Activated CD8-positive, alpha-beta T cell treated with anti-CD3 and anti-CD28 coated beads, Interleukin-2, amount 10 ng/mL, durations not matched to agents 7 days and 5 days (primary cell): ENCODE measurements at places on chromosomes 4 and X. TPM values are rescaled to one million over a fixed set of nuclear protein-coding genes. Genes with fewer than 3 reads are reported as not detected.

GRCh38 chr4:76989391-76990061, 40.0 kb downstream of the SEPTIN11 start:
- H3K27me3 ChIP-seq = peaks cover 4% of the 10 kb centered on the region
- H3K27ac ChIP-seq = peak overlapping the region; percentile 77
- DNase-seq = peak; percentile 83

GRCh38 chr4:36237366-36238313, 6.7 kb downstream of the ARAP2 start:
- no peaks in the 10 kb centered on the region for H3K27me3 ChIP-seq
- peaks cover 78% of the 10 kb centered on the region for H3K36me3 ChIP-seq
- H3K4me1 ChIP-seq = peaks cover 63% of the 10 kb centered on the region

- no peaks in the 10 kb centered on the region for H3K36me3 ChIP-seq
- H3K4me1 ChIP-seq = no peaks in the 10 kb centered on the region
- H3K4me3 ChIP-seq = no peak overlapping the region
- no peak for DNase-seq
Observed at GRCh38 chr4:12770351-12770750, 713.8 kb downstream of the RAB28 start.

GRCh38 chrX:113370006-113370405, 529.4 kb upstream of the AMOT start:
- no peak overlapping the region for H3K4me3 ChIP-seq

GRCh38 chr4:54897590-54897989, 227.8 kb downstream of the KDR start:
- no peak overlapping the region for H3K27ac ChIP-seq
- H3K4me1 ChIP-seq = peaks cover 7% of the 10 kb centered on the region
- no peak for DNase-seq
- no peak overlapping the region for H3K4me3 ChIP-seq
- no peaks in the 10 kb centered on the region for H3K27me3 ChIP-seq

- no peaks in the 10 kb centered on the region for H3K36me3 ChIP-seq
- H3K4me3 ChIP-seq = no peak overlapping the region
Observed at GRCh38 chrX:10045327-10046000, 78.3 kb downstream of the CLDN34 start.

DNA sequence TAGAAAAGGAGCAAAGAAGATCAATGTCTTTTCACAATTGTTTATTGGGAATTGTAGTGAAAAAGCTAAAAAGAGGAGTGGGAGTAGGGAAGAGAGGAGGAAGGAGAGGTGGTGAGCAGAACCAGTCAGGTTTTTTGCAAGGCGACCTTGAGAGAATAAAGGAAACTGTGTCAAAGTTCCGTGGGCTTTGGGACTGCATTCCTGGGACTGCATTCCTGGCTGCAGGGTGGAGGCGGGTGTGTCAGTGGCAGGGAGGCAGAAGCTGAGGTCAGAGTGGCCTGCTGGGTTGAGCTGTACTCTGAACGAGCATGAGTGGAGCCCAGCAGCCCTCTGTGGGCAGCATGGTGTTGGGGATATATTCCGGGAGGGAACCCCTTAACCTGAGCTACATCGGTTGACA, 66.8 kb upstream of the UCP1 start:
- H3K4me3 ChIP-seq = no peak overlapping the region
- no peaks in the 10 kb centered on the region for H3K36me3 ChIP-seq
- H3K27ac ChIP-seq = no peak overlapping the region
- no peak for DNase-seq
- peaks cover 7% of the 10 kb centered on the region for H3K27me3 ChIP-seq

DNA sequence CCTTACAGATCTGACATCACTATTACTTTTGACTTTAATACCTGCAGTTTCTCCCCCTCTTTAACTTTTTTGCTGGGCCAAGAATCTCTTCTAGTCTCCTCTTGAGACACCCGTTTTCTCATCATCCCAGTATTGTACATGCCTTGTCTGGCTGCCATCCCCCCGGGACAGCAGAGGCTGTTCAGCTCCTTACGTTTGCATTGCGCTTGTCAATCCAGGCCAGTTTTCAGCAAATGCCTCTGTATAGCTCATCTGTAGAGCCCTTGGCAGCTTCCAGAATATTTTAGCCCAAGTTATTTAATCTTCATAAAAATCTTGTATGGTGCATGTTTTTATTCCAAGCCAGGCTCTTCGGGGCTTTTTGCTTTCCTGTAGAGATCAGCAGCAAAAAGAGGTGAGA, 22.3 kb upstream of the HOPX start:
- H3K27ac ChIP-seq = no peak overlapping the region
- no peaks in the 10 kb centered on the region for H3K4me1 ChIP-seq
- no peak overlapping the region for H3K4me3 ChIP-seq
- H3K36me3 ChIP-seq = no peaks in the 10 kb centered on the region
- peaks cover 2% of the 10 kb centered on the region for H3K27me3 ChIP-seq
- no peak for DNase-seq

- H3K4me3 ChIP-seq = peak overlapping the region; percentile 2
- no peak overlapping the region for H3K27ac ChIP-seq
- H3K4me1 ChIP-seq = peaks cover 2% of the 10 kb centered on the region
- no peaks in the 10 kb centered on the region for H3K36me3 ChIP-seq
Observed at GRCh38 chr4:94758700-94759399, 1.1 kb downstream of the BMPR1B start.

DNA sequence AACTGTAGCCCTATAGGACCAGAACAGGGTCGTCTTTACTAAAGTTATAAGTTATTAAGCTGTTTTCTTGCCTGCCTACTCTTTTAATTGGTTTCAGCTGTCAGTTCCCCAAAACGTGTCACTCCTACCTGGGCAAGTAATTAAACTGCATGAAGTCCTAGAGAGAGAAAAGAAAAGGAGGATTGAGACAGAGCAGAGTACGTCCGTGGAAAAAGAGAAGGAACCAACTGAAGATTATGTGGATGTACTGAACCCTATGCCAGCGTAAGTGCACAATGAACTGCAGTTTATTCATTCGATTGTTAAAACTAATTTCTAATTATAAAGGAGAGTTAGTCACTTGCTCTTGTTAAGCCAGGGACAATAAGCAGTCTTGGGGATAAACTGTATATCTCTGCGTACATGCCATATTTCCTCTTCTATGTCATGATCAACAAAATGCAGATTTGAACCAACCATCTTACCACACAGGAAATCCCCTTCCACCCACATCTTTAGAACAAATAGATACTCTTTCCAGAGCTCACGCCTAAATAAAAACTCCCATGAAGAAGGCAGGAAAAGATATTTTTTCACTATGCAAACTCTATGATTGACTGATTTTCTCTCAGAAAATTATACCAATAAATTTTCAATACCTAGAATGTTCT, 22.8 kb downstream of the STAP1 start:
- DNase-seq = peak; percentile 50
- H3K36me3 ChIP-seq = peaks cover 56% of the 10 kb centered on the region
- no peaks in the 10 kb centered on the region for H3K27me3 ChIP-seq

DNA sequence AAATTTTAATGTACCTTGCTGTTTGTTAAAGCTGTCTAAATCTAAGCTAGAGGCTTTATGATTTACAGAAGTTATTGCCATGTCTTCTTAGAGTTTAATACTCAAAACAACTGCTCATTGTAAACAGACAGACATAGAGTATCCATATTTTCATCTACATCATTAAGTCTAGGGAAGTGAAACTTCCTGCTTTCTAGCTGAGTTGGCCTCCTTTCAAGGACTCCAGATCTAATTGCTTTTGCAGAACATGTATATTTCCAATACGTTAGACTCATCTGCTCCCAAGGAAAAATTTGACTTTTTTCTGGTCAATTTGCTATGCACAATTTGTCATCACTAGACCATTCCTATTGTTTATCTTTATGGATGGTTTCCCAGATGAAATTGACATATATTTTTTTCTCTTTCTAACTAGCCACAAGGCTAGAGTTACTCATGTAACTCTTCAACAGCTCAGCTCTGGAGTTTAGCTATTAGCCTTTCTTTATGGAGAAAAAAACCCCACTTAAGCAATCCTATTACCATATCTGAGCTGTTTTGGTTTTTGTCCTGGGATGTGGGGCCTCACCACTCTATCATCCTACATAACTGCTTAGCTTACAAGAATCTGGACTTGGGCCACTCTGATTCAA, 122.9 kb downstream of the PPA2 start:
- DNase-seq = no peak
- no peaks in the 10 kb centered on the region for H3K27me3 ChIP-seq
- H3K4me3 ChIP-seq = no peak overlapping the region
- no peak overlapping the region for H3K27ac ChIP-seq
- peaks cover 4% of the 10 kb centered on the region for H3K36me3 ChIP-seq

- no peaks in the 10 kb centered on the region for H3K36me3 ChIP-seq
- no peak overlapping the region for H3K4me3 ChIP-seq
- no peak for DNase-seq
- peaks cover 13% of the 10 kb centered on the region for H3K4me1 ChIP-seq
- H3K27me3 ChIP-seq = no peaks in the 10 kb centered on the region
Observed at GRCh38 chr4:112201915-112202505, 29.6 kb upstream of the AP1AR start.

- peaks cover 16% of the 10 kb centered on the region for H3K36me3 ChIP-seq
- H3K27me3 ChIP-seq = no peaks in the 10 kb centered on the region
- H3K27ac ChIP-seq = no peak overlapping the region
- no peak overlapping the region for H3K4me3 ChIP-seq
Observed at GRCh38 chr4:78845472-78845871, 69.3 kb downstream of the BMP2K start.

GRCh38 chrX:8010105-8010504, 82.9 kb upstream of the PNPLA4 start:
- no peak overlapping the region for H3K4me3 ChIP-seq
- no peaks in the 10 kb centered on the region for H3K36me3 ChIP-seq
- no peak for DNase-seq

GRCh38 chr4:148007314-148007760, 275.4 kb downstream of the ARHGAP10 start:
- H3K4me1 ChIP-seq = peaks cover 16% of the 10 kb centered on the region
- H3K27me3 ChIP-seq = peaks cover 3% of the 10 kb centered on the region
- no peak for DNase-seq
- H3K4me3 ChIP-seq = no peak overlapping the region

DNA sequence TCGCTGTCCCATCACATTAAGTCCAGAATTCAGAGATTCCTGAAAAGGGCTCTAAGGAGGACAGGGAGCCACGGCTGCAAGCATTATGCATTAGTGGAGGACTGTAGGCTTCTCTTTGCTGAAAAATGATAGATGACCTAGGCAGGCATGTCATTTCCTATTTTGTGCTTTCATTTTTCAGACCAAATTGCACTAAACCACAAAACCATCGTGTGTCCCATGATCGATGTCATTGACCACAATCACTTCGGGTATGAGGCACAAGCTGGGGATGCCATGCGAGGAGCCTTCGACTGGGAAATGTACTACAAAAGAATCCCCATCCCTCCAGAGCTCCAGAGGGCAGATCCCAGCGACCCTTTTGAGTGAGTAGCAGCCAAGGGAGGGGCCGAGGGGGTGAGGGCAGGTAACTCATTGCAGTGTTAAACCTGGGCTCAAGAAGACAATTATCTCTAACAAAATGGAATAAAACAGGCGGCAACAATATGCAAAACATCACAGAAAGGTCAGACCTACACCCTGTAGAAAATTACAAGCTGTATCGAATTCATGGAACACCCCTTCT, 355.2 kb upstream of the GALNT7 start:
- H3K27me3 ChIP-seq = no peaks in the 10 kb centered on the region
- no peak for DNase-seq

GRCh38 chr4:156766846-156767245, 204.8 kb downstream of the PDGFC start:
- no peak for DNase-seq
- no peaks in the 10 kb centered on the region for H3K4me1 ChIP-seq
- H3K36me3 ChIP-seq = no peaks in the 10 kb centered on the region
- H3K27ac ChIP-seq = no peak overlapping the region
- H3K27me3 ChIP-seq = no peaks in the 10 kb centered on the region
- H3K4me3 ChIP-seq = no peak overlapping the region

DNA sequence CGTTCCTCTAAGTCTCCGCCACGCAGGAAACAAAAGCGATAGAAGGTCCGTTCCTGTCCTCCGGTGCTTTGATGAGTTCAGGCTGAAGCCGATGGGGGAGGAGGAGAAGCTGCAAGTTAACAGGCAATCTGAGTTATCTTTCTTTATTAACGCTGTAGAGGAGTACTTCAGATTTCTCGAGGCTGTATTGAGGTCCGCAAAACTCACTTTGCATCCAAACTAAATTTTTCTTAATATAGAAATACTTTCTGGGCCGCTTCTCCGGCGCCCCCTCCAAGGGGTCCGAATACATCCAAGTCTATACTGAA, 395 bp upstream of the SOWAHB start:
- peak overlapping the region; percentile 65 for H3K4me3 ChIP-seq
- H3K36me3 ChIP-seq = no peaks in the 10 kb centered on the region
- DNase-seq = no peak
- no peak overlapping the region for H3K27ac ChIP-seq
- H3K4me1 ChIP-seq = peaks cover 12% of the 10 kb centered on the region
- H3K27me3 ChIP-seq = peaks cover 42% of the 10 kb centered on the region

DNA sequence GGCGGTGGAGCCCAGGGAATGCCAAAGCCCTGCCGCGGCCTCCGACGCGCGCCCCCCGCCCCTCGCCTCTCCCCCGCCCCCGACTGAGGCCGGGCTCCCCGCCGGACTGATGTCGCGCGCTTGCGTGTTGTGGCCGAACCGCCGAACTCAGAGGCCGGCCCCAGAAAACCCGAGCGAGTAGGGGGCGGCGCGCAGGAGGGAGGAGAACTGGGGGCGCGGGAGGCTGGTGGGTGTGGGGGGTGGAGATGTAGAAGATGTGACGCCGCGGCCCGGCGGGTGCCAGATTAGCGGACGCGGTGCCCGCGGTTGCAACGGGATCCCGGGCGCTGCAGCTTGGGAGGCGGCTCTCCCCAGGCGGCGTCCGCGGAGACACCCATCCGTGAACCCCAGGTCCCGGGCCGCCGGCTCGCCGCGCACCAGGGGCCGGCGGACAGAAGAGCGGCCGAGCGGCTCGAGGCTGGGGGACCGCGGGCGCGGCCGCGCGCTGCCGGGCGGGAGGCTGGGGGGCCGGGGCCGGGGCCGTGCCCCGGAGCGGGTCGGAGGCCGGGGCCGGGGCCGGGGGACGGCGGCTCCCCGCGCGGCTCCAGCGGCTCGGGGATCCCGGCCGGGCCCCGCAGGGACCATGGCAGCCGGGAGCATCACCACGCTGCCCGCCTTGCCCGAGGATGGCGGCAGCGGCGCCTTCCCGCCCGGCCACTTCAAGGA, at the start of gene FGF2:
Gene FGF2, plus strand, starts transcription at position 279 of the 705 bp plus-strand sequence. Its CDS starts 344 bp downstream, at position 623.
- peaks cover 13% of the 10 kb centered on the region for H3K4me1 ChIP-seq
- no peak within 1 kb of the TSS for H3K27ac ChIP-seq
- peak within 1 kb of the TSS; percentile 71 for H3K4me3 ChIP-seq
- DNase-seq = no peak

HAUS3 gene
- 22.0 TPM for total RNA-seq

SPIN4 gene
- total RNA-seq = 13.4 TPM

CSAG1 gene
- not detected for total RNA-seq

CPE gene
- not detected for total RNA-seq
